Airway epithelial cell (primary cell): ENCODE measurements at places on chromosomes 2 and 18. TPM values are rescaled to one million over a fixed set of nuclear protein-coding genes. Genes with fewer than 3 reads are reported as not detected.

AGXT gene
- not detected in 2 replicates for total RNA-seq

REG1B gene
- not detected in 2 replicates for total RNA-seq

FTCDNL1 gene
- 0.09 TPM in 1 of 2 replicates, not detected in the other for total RNA-seq

DIS3L2 gene
- 18.0 and 25.2 TPM in 2 replicates for total RNA-seq

MC4R gene
- not detected in 2 replicates for total RNA-seq
